ENCODE measurements at places on chromosomes 5 and 9. TPM values are rescaled to one million over a fixed set of nuclear protein-coding genes. Genes with fewer than 3 reads are reported as not detected.

DNA sequence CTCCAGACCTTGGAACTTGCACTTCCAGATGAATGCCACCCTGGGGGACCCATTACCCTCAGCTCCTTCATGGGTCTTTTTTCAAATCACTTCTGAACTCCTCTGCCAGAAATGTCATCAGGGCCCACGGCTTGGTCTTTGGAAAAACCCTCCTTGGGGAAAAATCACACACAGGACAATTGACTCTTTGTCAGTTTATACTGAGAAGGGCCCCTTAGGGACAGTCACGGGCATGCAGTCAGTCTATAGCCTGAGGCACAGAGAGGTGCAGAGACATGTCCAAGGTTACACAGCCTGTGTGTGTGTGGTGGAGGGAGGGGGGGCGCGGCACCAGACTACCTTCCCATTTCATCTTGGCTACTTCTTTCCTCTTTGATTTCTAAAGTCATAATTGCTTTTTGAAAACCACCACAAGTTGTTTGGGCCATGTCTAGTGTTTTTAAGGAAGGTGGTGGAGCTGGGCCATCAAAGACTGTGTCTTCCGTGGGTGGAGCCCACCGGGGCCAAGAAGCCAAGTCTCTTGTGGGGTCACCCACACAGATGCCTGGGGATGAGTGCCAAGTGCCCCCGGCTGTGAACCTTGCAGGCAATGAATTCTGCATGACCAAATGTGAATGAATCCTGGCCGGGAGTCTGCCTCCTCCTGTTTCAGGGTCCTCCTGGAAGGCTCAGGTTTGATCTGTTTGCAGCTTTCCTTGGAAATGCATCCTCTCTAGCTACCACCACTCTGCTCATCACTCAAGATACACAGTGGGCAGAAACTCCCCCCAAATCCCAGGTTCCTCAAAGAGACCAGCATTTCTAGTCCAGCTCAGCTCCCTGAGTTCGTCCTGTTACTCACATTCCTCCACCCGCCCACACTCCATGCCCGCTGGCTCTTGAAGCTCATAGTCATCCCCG lies 200.1 kb upstream of the TBC1D2 start:
- DNase-seq, result no peak

DNA sequence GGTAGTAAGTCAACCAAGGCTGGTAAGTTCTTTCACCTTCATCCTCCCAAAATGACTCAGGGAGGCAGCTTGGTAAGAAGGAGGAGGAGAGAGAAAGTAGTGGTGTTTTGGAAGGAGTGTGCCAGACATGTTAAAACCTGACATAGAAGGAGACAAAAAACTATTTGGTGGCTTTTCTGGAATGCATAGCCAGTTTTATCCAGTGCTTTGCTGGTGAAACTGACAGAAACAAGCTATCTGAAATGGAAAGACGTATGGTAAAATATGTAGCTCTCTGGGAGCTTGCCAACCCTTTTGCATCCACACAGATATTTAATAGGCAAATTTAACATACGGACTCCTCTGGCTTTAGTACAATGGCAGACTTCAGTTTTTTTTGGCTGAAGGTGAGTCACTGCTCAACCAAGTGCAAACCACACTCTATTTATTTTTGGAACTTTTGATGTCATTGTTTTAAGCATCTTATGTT lies 45.4 kb downstream of the RAB14 start:
- no peak for DNase-seq

DNA sequence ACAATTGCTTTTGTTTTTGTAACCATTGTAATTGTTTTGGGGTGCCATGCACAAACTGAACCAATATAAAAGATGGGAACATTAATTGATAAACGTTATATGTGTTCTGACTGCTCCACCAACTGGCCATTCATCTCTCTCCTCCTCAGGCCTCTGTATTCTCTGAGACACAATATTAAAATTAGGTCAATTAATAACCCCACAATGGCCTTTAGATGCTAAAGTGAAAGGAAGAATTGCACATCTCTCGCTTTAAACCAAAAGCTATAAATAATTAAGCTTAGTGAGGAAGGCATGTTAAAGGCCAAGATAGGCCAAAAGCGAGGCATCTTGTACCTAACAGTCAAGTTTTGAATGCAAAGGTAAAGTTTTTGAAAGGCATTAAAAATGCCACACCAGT lies 448.4 kb upstream of the ITGA1 start:
- DNase-seq, result no peak

- DNase-seq, result peak; percentile 4
These were observed 42.8 kb upstream of the PDE8B start for GRCh38 chr5:77167695-77168121.

GRCh38 chr5:14665949-14666348 lies 1.4 kb downstream of the OTULIN start:
- peak; percentile 77 for DNase-seq

- DNase-seq, result peak; percentile 27
These were observed at the start of gene PCAT7 for GRCh38 chr9:94554439-94555331. Gene PCAT7 (plus strand): TSS chr9:94555083.

Gene C9orf50
- 0.33 TPM for polyA plus RNA-seq

Gene LHX3
- not detected for polyA plus RNA-seq

Gene SLC2A8
- polyA plus RNA-seq, result 58.3 TPM
